Stimulated activated CD8-positive, alpha-beta memory T cell treated with anti-CD3 and anti-CD28 coated beads, Interleukin-12 subunit alpha, Interleukin-12 subunit beta, amount 100 ng/mL, for 1 hour (primary cell): ENCODE measurements at places on chromosomes 12 and 14.

GRCh38 chr14:69317102-69317755 is 57.3 kb downstream of the GALNT16 start:
- DNase-seq = no peak

DNA sequence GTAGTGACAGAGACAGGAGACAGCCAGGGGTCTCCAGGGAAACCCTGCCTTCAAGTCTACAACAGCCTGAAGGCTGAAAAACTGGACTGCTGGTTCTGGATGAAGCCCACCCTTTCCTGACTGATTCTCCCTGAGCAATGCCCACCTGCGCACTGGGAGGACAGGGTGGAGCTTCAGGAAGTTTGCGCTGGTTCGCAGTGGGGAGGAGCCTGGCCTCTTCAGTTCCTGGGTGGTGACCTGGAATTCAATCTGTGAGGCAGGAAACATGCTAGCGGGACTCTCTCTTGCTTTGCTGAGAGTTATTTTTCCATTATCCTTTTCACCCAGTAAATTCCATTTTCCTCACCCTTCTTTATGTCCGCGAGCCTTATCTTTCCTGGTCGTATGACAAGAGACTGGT is 600.8 kb downstream of the TRHDE start:
- DNase-seq = no peak

- no peak for DNase-seq
These were observed 132.0 kb upstream of the ARHGAP5 start for GRCh38 chr14:31945074-31945613.

DNA sequence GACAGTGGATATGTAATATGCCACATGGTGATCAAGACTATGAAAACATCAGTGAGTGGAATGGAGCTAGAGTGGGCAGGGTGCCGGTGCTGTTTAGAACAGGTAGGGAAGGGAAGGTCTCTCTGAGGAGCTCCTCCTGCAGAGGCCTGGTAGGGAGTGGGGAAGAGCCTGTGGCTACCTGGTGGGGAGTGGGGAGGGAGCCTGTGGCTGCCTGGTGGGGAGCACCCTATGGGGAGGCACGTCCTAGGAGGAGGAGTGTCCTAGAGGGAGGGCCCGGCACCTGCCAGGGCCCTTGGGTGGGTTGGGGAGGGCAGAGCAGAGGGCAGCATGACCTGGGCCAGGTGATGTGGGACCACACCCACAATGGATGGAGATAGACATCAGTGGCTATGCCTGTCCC is 122.6 kb downstream of the ADGRD1 start:
- DNase-seq = no peak

DNA sequence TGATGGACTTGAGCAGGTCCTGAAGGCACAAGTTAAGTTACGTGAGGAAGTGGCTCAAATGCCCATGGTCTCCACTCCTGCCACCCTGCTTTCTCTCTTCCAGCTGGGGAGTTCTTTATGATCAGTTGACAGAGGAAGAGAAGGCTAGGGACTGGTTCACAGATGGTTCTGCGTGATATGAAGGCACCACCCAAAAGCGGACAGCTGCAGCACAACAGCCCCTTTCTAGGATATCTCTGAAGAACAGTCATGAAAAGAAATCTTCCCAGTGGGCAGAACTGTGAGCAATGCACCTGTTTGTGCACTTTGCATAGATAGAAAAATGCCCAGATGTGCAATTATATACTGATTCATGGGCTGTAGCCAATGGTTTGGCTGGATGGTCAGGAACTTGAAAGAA is 162.4 kb upstream of the FSCB start:
- DNase-seq = no peak

DNA sequence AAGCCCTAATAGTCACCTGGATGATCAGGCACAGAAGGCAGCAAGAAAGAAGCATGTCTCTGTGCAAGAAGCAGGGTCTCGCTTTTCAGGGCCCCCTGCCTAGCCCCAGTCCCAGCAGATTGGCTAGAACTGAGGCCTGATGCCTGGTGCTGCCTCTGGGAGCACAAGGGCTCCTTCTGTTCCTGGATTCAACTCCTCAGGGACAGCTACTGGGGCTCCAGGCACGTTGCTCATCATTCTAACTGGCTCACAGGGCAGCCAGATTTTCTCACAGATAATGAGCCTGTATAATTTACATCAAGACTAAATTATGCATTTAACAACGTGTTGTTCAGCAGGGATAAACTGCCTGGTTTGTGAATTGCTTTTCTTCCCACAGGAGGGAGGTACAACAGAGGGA is 106.5 kb upstream of the PLXNC1 start:
- no peak for DNase-seq

- DNase-seq = no peak
These were observed 25.2 kb upstream of the PPP1R13B start for GRCh38 chr14:103872481-103873113.

DNA sequence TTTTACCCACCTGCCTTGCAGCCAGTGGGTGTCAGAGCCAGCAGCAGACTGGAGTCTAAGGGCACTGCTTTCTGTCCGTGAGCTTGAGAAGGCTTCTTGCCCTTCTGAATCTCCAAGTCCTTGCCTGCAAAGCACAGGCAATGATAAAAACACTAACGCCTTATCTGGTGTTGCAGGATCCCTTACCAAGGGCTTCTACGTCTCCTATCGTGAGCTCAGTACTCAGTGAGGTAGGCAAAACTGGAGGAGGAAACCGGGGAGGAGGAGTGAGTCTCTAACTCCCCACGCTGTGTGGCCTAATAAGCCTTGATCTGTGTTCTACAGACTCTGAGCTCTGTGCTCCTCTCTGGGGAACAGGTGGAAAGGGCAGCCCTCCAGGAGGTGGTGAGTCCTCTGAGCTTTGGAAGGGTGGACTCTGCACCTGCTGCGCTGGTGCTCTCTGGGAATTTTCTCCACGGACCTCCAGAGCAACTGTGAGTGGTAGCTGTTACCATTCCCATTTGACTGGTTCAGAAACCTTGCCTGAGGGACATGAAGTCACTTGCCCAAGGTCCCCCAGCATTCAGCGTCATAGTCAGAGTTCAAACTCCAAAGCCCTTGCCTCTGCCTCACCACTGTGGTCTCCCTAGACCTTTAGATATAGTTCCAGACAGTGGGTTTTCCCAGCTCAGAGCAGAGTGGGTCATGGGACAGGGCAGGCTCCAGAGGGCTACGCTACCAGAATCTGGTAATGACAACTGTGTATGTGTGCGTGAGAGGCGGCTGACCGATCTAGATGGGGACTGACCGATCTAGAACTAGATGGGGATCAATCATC is 7.0 kb upstream of the MARK3 start:
- DNase-seq = no peak

DNA sequence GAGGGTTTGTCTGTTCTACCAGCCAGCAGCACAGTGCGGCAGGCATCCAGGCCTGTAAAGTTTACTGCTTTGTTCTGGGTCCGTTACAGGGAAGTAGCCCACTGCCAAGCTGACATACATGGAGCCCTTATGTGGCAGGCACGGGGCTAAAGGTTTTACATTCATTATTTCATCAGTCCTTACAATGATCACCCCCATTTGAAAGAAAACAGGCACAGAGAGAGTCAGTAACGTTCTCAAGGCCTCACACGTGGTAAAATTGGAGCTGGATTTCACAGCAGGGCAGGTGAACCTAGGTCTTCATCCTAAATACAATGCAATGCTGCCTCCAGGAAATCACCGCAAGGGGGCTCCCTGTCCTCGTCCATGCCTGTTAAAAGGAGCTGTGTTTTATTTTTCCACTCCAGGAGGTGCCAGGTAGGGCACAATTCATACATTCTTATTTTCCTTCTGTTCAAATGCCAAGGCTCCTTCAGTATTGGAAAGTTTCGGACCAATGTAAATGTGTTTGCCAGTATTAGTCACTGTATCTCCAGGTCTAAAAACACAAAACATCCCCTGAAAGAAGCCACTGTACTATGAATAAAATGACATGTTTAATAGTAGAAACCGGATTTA is 172.2 kb upstream of the GZMB start:
- peak; percentile 9 for DNase-seq
